Airway epithelial cell (primary cell): ENCODE measurements at places on chromosomes 2 and 18. TPM values are rescaled to one million over a fixed set of nuclear protein-coding genes. Genes with fewer than 3 reads are reported as not detected.

The LHCGR gene
- not detected in 2 replicates for total RNA-seq

The SERPINB10 gene
- 0.23 and 0.28 TPM in 2 replicates for total RNA-seq

The TGIF1 gene
- total RNA-seq: 63.9 and 96.2 TPM in 2 replicates

The TPGS2 gene
- 121 and 153 TPM in 2 replicates for total RNA-seq

The SCYGR5 gene
- total RNA-seq: not detected in 2 replicates

The PEX13 gene
- total RNA-seq: 32.5 and 54.6 TPM in 2 replicates

The TDRD15 gene
- total RNA-seq: not detected in 2 replicates

The SEMA4F gene
- 8.2 and 12.7 TPM in 2 replicates for total RNA-seq

The SCN7A gene
- not detected in 2 replicates for total RNA-seq

The UGT1A3 gene
- total RNA-seq: 0.35 TPM in 1 of 2 replicates, not detected in the other

The LYG2 gene
- not detected in 2 replicates for total RNA-seq

The INHA gene
- total RNA-seq: not detected in 2 replicates

The NT5DC4 gene
- total RNA-seq: not detected in 2 replicates

The MAP3K19 gene
- not detected in 2 replicates for total RNA-seq

The PMAIP1 gene
- total RNA-seq: 6.3 and 8.0 TPM in 2 replicates

The SERPINB4 gene
- total RNA-seq: 4.0 and 5.0 TPM in 2 replicates

The ECEL1 gene
- not detected in 2 replicates for total RNA-seq

The ZSWIM2 gene
- total RNA-seq: not detected in 2 replicates

The IL36G gene
- 15.7 and 18.5 TPM in 2 replicates for total RNA-seq

The PAIP2B gene
- total RNA-seq: 5.0 and 5.9 TPM in 2 replicates

The MEIS1 gene
- total RNA-seq: 14.6 and 21.7 TPM in 2 replicates

The R3HDM1 gene
- total RNA-seq: 18.5 and 20.3 TPM in 2 replicates

The POTEJ gene
- not detected in 2 replicates for total RNA-seq

The FNDC4 gene
- 9.7 and 12.5 TPM in 2 replicates for total RNA-seq

The LOXL3 gene
- total RNA-seq: 0.33 and 0.56 TPM in 2 replicates

The CPLX4 gene
- total RNA-seq: not detected in 2 replicates

The IL18RAP gene
- total RNA-seq: not detected in 2 replicates

The LYPD6B gene
- total RNA-seq: 6.0 and 7.3 TPM in 2 replicates

The VAMP8 gene
- total RNA-seq: 140 and 150 TPM in 2 replicates
